ENCODE measurements at places on chromosomes 7 and 10. TPM values are rescaled to one million over a fixed set of nuclear protein-coding genes. Genes with fewer than 3 reads are reported as not detected.

DDC gene
- not detected for total RNA-seq

MLXIPL gene
- total RNA-seq = 0.37 TPM

RAB19 gene
- not detected for total RNA-seq

PNLIPRP1 gene
- not detected for total RNA-seq

SUGCT gene
- total RNA-seq = 14.9 TPM

METTL27 gene
- 2.3 TPM for total RNA-seq

EFCAB10 gene
- total RNA-seq = not detected

GLI3 gene
- total RNA-seq = 5.1 TPM

ADIRF gene
- total RNA-seq = 110 TPM

MEOX2 gene
- 0.37 TPM for total RNA-seq

KLF14 gene
- not detected for total RNA-seq

MLLT10 gene
- 44.0 TPM for total RNA-seq

EIF3A gene
- 117 TPM for total RNA-seq

RBM20 gene
- total RNA-seq = under 0.01 TPM

SGPL1 gene
- total RNA-seq = 31.2 TPM

ATP6V0E2 gene
- 9.8 TPM for total RNA-seq

PLCE1 gene
- total RNA-seq = 0.55 TPM
